Activated T-cell treated with anti-CD3 and anti-CD28 coated beads, Interleukin-2, amount 50 U/mL, for 24 hours (primary cell): ENCODE measurements at places on chromosomes 5 and 9.

- DNase-seq: no peak
These were observed 97.5 kb downstream of the SAXO1 start for GRCh38 chr9:18935541-18935940.

- DNase-seq: no peak
These were observed 75.7 kb downstream of the PTCH1 start for GRCh38 chr9:95441081-95441480.

GRCh38 chr5:143352691-143353090 is 50.8 kb downstream of the NR3C1 start:
- no peak for DNase-seq

- no peak for DNase-seq
These were observed 37.6 kb upstream of the ORM1 start for GRCh38 chr9:114285166-114285867.

GRCh38 chr5:78611126-78611605 is 37.4 kb downstream of the LHFPL2 start:
- DNase-seq: no peak

DNA sequence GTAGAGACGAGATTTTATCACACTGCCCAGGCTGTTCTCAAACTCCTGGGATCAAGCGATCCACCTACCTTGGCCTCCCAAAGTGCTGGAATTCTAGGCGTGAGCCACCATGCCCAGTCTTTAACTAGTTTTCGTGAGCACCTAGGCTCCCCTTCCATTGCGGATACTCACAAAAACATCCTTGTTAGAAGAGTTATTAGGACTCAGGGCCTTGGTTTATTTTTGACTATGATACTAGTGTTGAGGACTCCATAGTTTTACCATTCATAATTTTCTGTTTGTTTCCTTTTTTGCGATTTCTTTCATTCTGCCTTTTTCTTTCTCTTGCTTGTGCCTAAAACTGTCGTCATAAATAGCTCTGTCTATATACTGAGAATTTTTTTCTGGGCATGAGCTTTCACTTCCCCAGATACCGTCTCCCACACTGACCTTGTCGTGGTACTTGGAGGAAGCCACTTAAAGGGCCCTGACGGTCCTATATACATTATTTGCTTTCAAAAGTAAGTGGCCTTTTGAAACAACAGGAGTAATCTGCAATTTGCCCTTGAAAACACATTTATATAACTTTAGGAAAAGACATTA is 5.2 kb downstream of the F2R start:
- no peak for DNase-seq

DNA sequence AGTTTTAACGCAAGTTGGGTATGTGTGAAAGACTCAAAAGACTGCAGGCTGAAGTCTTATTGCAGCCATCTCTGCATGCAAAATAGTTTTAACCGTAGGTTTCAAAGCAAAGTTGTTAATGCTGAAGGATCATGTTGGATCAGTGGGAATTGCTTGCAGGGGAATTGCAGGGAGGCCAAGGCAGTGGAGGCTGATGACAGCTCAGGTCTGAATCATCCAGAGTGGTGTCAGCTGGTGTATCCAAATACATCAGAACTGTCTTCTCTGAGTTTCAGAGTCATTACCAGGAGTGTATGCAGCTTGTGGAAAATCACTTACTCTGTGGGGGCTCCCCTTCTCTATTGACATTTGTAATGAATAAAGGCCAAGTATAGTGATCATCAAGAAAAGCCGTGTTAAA is 435.7 kb downstream of the SH3GL2 start:
- DNase-seq: no peak

- DNase-seq: no peak
These were observed 66.9 kb upstream of the TMEM215 start for GRCh38 chr9:32716425-32716824.

- DNase-seq: no peak
These were observed 95.3 kb upstream of the GNA14 start for GRCh38 chr9:77743386-77743785.

- DNase-seq: peak; percentile 63
These were observed 19.6 kb upstream of the TMEM252 start for GRCh38 chr9:68560071-68560844.

- DNase-seq: no peak
These were observed 84.7 kb upstream of the SLIT3 start for GRCh38 chr5:169385636-169386035.

GRCh38 chr5:50702615-50703366 is 36.4 kb downstream of the PARP8 start:
- no peak for DNase-seq

- no peak for DNase-seq
These were observed 9.7 kb upstream of the SLC36A2 start for GRCh38 chr5:151357097-151357496.

DNA sequence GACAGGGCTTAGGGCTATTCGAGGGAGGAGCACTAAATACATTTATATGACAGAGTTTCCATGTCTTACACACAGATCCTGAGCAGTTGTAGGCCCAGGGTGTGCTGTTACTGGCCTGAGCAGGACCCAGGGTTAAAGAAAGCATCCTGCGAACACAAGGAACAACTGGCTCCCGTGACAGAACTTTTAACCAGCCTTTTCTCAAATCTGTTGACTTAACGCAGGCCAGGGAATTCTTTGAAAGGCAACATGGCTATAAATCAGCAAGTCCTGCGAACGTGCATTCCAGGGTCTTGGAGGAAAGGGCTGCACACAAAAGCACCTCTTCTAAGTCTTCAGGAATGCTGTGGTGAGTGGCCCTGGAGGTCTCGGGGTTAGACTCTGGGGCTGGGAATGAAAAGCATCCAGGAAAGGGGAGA is 45.2 kb upstream of the ANKRD55 start:
- DNase-seq: no peak

DNA sequence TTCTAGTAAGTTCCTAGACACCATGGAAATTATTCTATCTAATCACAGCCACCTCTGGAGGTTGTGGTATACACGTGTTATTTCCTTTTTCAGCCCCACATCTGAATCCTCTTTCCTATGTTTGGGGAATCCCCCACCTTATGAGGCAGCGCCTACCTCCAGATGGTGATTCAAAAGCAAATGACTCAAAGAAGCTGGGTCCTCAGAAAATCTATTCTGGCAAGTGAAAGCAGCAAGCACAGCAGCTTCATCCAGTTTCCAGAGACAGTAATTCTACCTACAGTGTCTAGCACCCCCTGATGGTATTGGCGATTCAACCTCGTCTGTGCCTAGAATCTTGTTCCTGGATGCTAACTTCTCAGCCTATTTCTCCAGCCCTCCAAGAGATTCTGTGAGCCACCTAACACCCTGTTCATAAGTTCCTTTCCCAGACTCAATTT is 43.0 kb downstream of the STRBP start:
- DNase-seq: peak; percentile 56

DNA sequence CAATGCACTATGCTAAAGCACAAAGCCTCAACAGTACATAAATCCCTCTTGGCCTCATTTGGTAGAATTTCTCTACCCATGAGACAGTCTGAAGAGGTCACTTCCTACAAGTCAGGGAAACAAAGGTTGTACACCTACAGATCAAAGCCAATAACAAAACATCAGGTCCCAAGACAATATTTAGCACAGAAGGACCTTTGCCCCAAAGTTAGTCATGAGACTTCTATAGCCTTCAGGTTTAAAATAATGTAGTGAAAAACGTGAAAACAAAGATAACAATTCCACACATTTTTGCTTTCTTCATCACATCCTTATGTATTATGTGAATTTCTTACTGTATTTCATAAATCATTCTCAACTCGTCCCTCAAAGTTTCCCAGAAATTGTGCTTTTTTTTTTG is 15.8 kb downstream of the AFF4 start:
- no peak for DNase-seq

DNA sequence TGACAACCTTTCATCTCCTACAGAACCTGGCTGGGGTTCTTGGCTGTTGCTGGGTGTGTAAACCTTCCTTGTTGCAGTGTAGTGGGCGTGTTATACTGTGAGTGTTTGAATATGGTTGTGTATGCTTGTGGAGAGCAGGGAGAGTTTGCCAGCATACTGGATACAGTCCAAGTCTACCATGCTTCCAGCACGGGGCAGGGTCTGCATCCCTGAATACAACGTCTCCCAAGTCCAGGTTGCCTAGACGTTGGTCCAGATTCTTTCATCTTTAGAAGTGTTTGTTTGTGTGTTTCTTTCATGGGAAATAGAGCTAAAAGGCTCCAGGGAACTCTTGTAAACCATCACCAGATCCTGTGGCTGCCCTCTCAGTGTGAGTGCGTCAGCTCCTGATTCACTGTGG is 46.4 kb downstream of the SYK start:
- DNase-seq: no peak

DNA sequence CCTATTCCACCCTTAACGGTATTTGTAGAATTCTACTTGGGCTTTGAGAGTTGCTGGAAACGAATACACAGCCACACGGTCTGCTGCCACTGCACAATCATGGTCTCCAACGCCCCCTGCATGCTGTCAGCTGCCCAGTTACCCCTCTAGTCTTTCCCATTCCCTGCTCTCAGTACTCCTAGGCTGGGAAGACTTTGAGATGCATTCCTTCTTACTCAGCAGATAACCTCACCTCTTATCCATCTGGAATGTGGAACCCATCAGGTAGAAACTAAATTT is 92.8 kb downstream of the ANKH start:
- no peak for DNase-seq

GRCh38 chr9:101354143-101354764 is 30.6 kb downstream of the BAAT start:
- DNase-seq: no peak

DNA sequence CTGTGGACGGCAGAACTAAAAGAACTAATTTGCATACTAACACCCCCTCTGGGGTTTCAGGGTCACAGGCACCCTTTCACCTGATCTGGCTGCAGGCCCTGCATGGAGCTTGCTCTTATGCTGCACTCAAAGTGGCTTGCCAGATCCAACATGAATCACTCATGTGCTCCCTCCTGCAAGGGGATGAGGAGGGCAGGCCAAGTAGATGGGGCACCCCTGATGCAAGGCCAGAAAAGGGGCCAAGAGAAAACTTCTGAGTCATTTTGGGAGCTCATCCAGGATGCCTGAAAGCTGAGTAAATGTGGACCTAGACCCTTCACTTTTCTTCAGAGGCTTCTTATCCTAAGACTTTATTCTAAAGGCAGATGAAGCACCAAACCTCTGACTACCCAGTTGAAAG is 558.5 kb upstream of the PTGER4 start:
- no peak for DNase-seq

DNA sequence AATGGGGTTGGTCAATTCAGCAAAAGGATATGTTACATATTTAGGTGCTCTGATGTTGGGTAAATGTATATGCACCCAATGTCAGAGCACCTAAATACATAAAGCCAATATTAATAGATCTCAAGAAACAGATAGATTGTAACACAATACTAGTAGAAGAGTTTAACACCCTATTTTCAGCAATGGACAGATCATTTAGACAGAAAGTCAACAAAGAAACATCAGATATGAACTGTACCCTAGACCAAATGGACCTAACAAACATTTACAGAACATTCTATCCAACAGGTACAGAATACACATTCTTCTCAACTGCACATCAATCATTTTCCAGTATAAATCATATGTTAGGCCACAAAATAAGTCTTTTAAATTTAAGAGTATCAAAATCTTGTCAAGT is 35.2 kb downstream of the FANCC start:
- no peak for DNase-seq

GRCh38 chr5:89968958-89969381 is 440.6 kb downstream of the CETN3 start:
- no peak for DNase-seq

GRCh38 chr9:102514541-102514940 is 480.6 kb upstream of the CYLC2 start:
- DNase-seq: no peak

GRCh38 chr5:124876566-124876965 is 130.1 kb upstream of the ZNF608 start:
- DNase-seq: no peak

DNA sequence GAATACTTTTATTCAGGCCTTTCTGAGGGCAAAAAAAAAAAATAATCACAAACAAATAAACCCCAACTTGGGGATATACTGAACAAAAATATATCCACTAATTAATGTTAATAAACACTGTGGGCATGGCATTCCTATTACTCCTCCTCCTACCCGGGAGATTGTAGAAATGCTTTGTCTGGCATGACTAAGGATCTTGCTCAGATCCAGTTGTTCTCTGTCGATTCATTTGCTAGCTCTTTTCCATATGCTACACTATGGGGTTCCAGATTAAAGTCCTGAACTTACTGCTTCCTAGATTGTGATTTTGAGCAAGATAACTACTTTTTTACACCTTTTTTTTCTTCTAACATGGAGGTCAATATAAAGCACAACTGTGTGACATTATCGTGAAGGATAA is 102.2 kb upstream of the PRR16 start:
- no peak for DNase-seq

DNA sequence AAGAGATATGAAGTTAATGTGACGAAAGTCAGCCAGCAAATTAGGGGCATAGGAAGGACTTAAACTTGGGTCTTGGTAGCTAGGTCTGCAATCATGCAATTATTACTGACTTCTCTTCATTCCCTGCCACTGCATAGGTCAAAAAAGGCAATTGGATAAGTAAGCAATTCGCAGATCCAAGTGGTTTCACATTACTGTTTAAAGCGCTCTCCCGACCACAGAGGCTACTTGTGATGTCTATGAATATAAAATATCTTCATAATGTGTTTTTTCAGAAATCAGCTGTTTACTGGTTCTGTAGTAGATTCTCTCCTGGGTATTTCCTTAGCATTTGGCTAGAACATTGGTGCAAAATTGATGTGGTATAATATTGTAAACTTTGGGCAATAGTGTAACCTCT is 174.7 kb upstream of the PTGER4 start:
- no peak for DNase-seq

DNA sequence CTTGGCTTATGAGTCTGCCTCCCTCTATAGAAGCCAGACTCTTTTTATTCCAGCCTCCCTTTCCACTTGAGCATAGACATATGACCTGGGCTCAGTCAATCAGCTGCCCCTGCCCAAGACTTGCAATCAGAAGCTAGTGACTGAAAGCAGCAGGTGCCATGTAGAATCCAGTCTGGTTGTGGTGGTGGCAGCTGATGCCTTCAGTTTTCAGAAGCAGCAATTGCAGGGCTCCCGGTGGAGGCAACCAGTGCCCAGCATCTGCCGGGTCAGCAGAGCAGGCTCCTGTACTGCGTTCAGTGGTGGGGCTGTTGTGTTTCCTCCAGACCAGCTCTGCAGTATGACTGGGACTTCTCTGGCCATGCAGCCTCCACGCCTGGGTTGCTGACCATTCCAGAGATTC is 53.9 kb upstream of the PALM2AKAP2 start:
- no peak for DNase-seq

- DNase-seq: no peak
These were observed 54.5 kb upstream of the IL17B start for GRCh38 chr5:149433524-149434131.

- no peak for DNase-seq
These were observed 372.5 kb downstream of the ARHGEF28 start for GRCh38 chr5:73998489-73998888.

- DNase-seq: peak; percentile 88
These were observed 16.0 kb downstream of the TRAF2 start for GRCh38 chr9:136902259-136902821.

GRCh38 chr5:140678993-140679392 is 5.6 kb upstream of the DND1 start:
- no peak for DNase-seq

- DNase-seq: peak; percentile 49
These were observed 29.1 kb upstream of the MEIKIN start for GRCh38 chr5:131974622-131974955.
